ENCODE measurements at places on chromosomes 1 and 21.

DNA sequence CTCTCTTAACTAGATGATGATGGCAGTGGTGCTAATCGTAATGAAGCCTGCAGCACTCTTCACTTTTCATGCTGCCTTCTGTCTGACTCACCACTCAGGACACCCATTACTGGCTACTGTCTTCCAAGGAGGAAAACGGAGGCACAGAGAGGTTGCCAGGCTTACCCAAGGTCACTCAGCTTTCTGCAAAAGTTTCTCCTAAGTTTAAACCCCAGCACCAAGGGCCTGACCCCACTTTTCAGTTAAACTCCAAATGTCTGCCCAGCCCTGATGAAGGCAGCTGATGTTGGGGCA lies 78.1 kb upstream of the RUNX3 start:
- no peak for DNase-seq

- no peak for DNase-seq
These were observed 523.2 kb downstream of the MATN1 start for GRCh38 chr1:30200161-30200560.

- DNase-seq = no peak
These were observed 96.7 kb downstream of the GABPA start for GRCh38 chr21:25831300-25831960.

DNA sequence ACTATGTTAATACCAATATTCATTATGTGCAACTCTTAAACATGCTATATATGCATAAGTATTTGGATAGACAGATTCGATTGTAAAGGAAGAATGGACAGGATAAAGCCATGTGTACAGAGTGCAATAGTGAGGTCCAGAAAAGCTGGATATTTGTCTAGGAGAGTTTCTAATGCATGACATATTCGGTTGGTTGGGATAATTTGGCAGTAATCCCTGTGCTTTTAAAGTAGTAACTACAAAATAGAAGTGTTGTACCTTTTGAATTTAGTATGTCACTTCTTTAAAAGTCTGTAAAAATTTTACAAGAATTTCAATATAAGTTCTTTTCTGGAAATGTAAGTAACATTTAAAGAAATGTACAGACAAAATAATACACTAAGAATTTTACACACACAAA lies 774.5 kb downstream of the USP25 start:
- DNase-seq = no peak

- no peak for DNase-seq
These were observed 4.9 kb downstream of the TGFB2 start for GRCh38 chr1:218350035-218350525.

DNA sequence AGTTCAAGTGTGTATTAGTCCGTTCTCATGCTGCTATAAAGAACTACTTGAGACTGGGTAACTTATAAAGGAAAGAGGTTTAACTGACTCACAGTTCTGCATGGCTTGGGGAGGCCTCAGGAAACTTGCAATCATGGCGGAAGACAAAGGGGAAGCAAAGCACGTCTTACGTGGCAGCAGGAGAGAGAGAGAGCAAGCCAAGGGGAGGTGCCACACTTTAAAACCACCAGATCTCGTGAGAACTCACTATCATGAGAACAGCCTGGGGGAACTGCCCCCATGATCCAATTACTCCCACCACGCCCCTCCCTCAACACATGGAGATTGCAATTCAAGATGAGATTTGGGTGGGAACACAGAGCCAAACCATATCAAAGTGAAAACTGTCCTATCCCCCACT lies 4.1 kb upstream of the MIS18A start:
- DNase-seq = no peak

GRCh38 chr1:67970088-67970487 lies 80.3 kb downstream of the DIRAS3 start:
- DNase-seq = no peak

GRCh38 chr1:183226963-183227362 lies 40.9 kb downstream of the LAMC2 start:
- peak; percentile 37 for DNase-seq
